Skin of body (tissue), 3 donors: ENCODE measurements at places on chromosomes 1 and 21. TPM values are rescaled to one million over a fixed set of nuclear protein-coding genes. Genes with fewer than 3 reads are reported as not detected.

GRCh38 chr1:3995141-3995780 lies 95.2 kb upstream of the C1orf174 start:
- no peak for DNase-seq

Gene FCAMR
- not detected for total RNA-seq

DNA sequence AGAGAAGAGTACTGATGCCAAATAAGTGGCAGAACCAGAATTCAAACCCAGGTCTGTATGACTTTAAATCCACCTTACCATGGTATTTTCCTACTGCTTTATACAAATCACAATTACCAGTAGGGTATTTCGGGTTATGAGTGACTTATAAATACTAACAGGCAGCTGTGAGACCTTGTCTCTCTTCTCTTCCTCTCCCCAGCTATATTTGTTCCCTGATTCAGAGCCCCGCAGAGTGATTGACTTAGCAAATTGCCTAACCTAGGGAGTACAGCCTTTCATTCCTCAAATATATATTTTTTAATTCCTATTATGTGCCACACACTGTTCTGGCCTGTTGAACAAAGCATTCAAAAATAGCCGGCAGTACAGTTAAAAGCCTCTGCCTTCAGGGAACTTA lies 168.0 kb downstream of the CLEC20A start:
- no peak for DNase-seq

DNA sequence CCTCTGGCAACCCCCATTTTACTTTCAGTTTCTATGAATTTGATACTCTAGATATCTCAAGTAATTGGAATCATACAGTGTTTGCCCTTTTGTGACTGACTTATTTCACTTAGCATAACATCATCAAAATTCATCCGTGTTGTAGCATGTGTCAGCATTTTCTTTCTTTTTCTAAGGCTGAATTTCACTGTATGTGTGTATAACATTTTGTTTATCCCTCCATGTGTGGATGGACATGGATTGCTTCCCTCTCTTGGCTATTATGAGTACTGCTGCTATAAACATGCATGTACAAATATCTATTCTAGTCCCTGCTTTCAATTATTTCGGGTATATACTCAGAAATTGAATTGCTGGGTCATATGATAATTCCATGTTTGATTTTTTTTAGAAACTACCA lies 97.3 kb downstream of the MAP3K21 start:
- DNase-seq, result peak; percentile 14

DNA sequence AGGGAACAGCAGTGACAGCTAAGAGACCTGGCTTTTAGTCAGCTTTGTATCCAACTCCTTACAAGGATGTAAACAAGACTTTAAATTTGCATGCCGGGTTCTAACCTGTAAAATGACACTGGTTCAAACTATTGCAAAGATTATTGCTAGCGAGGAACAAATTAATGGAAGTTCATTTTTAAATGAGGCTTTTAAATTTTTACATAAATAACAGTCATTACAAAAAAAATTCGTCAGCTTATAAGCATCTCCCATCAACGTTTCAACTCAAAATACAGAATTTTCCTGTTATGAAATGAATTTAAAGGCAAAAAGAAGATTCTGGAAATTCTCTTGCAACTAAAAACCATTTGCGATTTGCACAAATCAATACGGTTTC lies 668 bp downstream of the KIF14 start:
- DNase-seq, result no peak

DNA sequence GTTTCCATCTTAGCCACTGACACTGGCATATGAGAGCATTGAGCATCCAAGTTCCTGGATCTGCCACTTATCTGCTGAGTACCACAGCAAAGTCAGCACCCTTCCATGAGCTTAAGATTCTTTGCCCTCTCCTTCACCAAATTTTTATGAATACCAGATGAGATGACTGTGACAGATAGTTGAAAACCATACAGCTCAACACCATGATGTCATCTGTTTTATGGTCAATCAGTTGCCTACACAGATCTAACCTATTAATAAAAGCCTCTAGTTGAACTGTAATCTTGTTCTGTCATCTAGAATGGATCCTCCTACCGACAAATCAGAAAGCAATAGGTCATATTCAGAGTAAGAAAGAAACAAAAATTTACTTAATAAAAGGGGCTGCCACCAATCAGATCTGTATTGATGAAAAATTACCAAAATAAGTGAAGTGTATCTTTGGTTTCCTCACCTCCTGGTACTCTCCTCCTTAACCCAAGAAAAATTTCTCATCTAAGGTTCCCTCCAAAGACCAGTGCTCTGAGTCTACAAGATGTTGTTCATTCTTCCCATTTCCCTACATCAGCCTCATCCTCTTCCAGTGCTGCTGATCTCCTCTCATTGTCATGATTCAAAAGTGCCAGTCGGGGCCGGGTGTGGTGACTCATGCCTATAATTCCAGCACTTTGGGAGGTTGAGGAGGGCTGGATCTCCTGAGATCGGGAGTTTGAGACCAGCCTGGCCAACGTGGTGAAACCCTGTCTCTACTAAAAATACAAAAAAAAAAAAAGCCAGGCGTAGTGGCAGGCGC lies 138.8 kb upstream of the CTTNBP2NL start:
- no peak for DNase-seq

Gene MAB21L3
- total RNA-seq, result 1.4 TPM

Gene PPFIA4
- 4.2 TPM for total RNA-seq

- no peak for DNase-seq
Measured at GRCh38 chr1:118589238-118589846, 398.8 kb downstream of the TBX15 start.

DNA sequence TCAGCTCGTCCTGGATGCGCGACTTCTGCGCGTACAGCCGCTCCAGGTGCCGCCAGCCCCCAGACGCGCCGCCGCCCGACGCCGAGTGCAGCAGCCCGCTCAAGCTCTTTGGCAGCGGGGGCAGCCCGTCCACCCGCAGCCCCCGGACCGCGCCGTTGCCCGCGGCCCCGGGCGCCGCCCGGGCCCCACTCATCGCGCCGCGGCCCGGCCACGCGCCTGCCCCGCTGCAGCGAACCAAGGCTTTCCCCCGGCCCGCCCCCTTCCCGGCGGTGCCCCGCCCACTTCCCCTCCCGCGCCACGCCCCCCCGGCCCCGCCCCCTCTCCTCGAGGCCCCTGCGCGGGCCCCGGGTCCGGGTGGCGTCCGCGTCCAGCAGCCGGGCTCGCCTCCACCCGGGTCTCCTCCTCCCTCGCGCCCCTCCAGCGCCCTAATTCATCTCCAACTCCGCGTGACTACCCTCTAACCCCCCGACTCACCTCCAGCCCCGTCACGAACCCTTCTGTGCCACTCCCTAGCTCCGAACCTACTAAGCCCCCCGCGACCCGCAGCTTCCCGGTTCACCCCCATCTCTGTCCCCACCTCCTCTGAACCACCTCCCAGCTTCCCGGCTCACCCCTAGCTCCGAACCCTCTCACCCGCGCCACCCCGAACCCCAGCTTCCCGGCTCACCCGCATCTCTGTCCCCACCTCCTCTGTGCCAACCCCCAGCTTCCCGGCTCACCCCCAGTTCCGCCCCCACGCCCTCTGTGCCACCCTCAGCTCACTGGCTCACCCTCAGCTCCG lies at the start of gene FAM89A:
FAM89A (minus strand) TSS at position 236 of the 781 bp plus-strand sequence; CDS start at position 193, 43 bp downstream.
- peak; percentile 2 for DNase-seq

DNA sequence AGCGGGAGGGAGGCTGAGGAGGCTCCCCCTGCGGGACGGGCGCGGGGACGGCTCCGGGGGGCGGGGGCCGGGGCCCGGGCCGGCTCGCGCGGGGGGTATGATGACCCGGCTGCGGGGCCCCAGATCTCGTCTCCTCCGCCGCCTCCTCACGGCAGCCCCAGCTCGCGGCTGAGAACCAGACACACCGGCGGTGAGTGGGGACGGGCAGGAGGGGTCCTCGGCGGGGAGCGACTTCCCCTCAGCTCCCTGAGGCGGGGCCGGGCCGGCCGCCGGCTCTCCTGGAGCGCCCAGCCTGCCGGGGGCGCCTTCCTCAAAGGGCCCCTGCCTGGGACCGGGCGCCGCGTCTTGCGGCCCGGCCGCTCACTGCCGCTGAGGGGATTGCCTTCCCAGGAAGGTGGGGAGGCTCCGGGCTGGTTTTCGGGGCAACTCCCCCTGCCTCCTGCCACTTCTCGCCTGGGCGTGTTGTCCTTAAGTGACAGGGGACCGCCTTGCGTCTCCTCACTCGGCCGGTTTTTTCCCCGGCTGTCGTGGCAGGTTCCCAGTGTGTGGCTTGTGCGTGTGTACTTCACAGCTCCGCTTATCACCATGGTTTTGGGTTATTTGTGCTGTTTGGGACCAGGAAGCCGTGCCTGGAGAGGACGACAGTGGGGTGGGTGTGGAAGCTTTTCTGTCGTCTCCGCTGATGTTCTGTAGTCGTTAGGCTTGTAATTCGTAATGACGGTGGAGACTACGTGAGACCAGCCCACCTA lies 800 bp downstream of the HIPK1 start:
- DNase-seq, result peak; percentile 22

GRCh38 chr1:228455715-228456114 lies 31.5 kb upstream of the RNF187 start:
- no peak for DNase-seq

Gene TMCC2
- total RNA-seq, result 16.5 TPM

DNA sequence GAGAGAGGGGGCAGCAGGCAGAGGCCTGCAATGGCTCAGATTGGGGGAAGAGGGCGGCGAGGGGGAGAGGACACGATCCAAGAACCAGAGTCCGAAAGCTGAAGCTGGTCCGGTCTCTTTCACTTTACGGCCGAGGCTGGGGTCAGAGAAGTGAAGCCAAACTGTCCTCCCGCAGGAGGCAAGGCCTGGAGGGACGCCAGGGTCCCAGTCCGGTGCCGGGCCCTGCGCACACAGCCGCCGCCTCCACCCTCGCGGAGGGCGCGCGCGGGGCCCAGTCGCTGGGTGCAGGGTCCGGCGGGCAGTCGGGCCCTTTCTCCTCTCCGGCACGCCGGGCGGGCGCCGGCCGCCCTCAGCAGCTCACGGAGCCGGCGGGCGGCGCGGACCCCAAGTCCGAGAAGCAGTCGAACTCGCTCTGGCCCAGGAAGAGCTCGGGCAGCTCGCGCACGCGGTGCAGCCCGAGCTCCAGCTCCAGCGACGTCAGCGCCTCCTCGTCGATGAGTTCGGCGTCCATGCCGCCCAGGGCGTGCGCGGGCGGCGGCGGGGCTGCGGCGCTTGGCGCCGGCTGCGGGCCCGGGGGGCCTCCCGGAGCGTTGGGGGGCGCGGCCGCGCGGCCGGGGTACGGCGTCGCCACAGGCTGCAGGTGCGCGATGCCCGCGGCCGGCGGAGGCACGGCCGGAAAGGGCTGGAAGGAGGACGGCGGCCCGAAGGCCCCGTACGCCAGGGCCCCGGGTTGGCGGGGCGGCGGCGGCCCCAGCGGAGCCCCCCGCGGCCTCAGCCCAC lies 749 bp downstream of the CITED4 start:
- DNase-seq, result no peak

Gene KIF17
- 2.5 TPM for total RNA-seq

- no peak for DNase-seq
Measured at GRCh38 chr1:26949926-26950319, 10.3 kb downstream of the KDF1 start.

GRCh38 chr1:236128646-236129178 lies 13.6 kb upstream of the GPR137B start:
- DNase-seq, result no peak

Gene PTPN7
- total RNA-seq, result 1.4 TPM

DNA sequence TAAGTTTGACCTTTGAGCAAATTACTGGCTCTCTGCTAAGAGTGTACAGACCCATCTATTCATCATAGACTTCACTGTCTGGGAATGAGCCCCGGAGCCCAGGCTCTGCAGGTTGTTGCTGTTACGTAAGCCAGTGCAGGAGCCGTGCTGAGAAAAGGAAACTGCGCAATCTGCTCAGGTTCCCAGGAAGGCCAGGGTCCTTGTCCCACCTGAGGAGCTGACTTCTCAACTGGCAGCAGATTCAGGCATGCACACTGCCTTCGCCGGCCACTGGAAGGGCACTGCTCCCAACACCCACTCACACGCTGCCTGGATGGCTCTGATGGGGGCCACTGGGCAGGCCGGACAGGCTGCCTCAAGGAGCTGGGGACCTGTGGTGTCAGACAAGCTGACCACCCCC lies 19.5 kb downstream of the RCAN1 start:
- DNase-seq, result no peak

DNA sequence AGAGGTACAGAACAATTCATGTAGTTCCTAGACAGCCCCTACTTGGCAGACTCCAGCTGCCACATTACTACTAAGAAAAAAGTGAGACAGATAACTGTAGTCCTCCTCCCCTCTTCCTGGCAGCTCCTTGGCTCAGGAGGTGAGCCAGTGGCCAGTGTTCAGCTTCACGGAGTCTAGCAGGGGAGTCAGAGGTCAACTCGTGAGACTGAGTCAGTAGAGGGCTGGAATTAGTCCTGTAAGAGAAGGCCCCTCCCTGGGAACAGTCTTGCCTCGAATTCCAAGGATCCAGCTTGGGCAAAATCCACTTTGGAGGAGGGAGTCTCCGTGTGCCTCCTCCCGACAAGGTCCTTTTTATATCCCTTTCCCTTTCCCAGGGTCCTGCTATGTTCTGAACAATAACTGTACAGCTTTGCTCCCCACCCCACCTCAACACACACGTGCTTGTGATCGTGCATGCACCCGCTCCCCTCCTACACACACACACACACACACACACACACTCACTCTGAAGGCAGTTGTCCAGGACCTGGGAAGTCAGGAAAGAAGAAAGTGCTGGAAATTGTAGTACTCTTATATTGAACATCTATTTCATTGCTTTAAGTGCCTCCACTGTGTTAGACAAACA lies 22.5 kb upstream of the SLC27A3 start:
- no peak for DNase-seq

Gene SLC6A9
- 3.6 TPM for total RNA-seq

Gene ZMYND12
- total RNA-seq, result 0.30 TPM

DNA sequence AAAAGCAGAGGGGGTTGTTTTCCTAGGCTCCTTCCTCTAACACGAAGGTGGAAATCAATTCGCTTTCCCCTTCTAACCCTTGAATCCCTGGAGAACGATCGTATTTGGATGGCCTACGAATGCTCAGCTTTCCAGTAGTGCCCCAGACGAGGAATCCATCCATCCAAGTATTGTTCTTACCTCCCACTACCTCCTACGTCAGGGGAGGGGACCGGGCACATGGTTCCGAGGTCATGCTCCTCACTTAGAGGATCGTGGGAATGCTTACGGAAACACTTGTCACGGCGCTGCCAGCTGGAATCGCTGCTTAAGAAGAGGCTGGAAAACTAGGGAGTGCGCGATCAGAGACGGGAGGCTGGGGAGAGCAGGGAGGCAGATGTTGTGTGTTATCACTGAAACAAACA lies 47.4 kb downstream of the CAPZB start:
- peak; percentile 87 for DNase-seq
